ENCODE measurements at places on chromosomes 2 and 18.

DNA sequence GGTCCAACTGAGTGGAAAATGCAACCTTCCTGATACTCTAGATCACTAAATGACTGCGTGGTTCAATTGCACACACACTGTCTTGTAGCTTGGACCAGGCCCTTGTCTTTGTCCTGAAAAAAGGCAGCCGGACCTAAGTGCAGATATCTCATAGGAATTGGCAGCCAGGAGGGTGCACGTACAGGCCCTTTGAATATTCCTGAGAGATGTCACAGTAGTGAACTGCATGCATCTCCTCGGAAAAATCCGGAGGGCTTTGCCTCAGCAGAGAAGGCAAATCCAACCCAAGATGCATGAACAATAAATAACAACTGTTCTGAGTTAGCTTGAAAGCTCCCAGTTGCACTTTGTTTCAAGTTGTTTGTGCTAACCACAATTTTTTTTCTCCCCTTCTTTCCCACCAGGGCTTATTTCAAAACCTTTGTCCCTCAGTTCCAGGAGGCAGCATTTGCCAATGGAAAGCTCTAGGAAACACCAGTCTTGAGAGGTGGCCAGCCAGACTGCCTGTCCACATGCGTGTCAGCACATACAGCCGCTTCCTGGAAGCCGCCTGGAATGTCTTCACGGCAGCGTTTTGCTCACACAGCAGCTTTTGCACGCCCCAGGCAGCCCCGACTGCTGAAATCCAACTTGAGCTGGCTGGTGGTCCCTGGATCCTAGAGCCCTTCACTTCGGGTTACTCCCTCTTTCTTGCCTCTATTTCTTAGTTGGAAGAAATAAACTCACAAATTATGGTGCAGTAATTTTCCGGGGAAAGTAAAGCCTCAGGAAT lies 54.4 kb upstream of the FOSL2 start:
- peaks cover 15% of the 10 kb centered on the region for H3K4me1 ChIP-seq

DNA sequence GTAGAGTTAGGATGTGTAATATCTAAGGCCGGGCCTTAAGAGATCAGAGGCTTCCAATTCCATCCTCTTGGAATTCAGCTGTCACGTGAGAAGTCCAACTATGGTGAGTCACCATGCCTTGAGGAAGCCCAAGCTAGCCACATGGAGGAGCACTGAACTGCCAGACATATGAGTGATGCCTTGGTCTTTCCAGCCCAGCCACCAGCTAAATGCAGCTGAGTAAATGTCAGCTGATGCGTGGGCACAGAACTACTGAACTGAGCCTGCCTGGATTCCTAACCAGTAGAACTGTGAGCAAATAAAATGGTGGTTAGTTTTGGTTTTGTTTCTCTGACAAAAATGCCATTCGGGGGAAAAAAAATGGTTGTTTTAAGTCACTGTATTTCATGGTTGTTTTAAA lies 153.7 kb upstream of the SERTAD2 start:
- no peaks in the 10 kb centered on the region for H3K36me3 ChIP-seq
- H3K27me3 ChIP-seq = no peaks in the 10 kb centered on the region
- peaks cover 31% of the 10 kb centered on the region for H3K4me1 ChIP-seq
- peak; percentile 67 for DNase-seq

DNA sequence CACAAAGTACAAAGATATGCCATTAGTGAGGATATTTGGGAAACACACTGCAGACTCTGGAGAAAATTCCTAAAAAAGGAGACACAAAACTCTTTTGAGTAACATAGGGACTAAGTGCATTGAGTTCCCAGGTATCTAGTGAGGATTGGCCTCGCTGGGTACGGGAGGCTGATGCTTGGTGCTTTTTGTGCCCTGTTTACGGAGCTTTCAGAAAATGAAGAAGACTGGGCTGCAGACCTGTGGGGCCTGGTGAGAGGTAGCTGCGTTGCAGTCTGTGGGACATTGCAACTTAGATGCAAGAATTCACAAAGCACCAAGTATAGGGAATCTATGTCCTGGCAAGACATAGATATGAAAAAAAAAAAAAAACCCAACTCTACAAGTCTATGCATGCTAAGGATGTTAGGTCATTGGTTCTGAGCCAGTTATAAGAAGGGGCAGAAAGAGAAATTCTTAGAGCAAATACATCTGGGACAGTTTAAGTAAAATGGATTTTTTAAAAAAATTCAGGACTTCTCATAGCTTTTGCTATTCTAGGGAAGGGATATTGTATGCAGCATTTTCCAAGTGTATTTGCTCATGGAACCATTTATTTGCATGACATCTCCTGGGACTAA lies 156.0 kb downstream of the SLC4A3 start:
- H3K27me3 ChIP-seq = peaks cover 4% of the 10 kb centered on the region
- no peak overlapping the region for H3K4me3 ChIP-seq
- no peaks in the 10 kb centered on the region for H3K4me1 ChIP-seq

- peak overlapping the region; percentile 92 for H3K4me3 ChIP-seq
- no peaks in the 10 kb centered on the region for H3K27me3 ChIP-seq
- peak overlapping the region; percentile 83 for H3K27ac ChIP-seq
- H3K36me3 ChIP-seq = no peaks in the 10 kb centered on the region
- H3K4me1 ChIP-seq = peaks cover 20% of the 10 kb centered on the region
- no peak for DNase-seq
These were observed 2.0 kb downstream of the ABHD3 start for GRCh38 chr18:21702602-21703001.

DNA sequence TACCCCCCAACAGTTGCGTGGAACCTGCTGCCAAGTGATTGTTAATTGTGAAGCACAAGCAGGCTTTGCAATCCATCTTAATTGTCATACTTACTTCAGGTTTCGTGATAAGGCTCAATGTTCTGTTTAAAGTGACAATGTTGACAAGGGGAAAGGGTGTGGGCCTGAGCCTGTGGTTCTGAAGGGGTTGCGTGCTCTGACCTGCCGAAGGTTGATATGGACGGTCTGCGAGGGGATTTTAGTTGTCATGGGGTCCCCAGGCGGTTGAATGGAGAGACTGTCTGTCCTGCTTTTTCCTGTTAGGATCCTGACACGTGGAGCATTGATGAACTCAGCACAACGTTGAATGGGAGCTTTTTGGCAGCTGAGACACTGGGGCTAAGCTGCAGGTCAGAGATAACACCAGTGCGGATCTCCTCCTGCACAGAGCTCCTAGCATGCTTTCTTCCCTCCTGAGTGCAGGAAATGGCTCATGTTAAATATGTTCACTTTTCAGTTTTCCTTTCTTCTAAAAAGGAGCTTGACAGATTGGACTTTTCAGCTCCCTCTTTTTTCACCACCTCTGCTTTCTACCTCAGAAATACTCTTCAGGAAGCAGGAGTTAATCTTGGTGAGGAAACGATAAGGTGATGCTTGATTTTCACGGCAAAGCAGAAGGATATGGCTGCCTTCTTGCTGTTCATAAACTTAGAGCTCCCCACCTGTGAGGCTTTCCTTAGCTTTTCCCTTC lies 62.9 kb upstream of the ZEB2 start:
- H3K27me3 ChIP-seq = peaks cover 44% of the 10 kb centered on the region
- DNase-seq = no peak
- peak overlapping the region; percentile 53 for H3K4me3 ChIP-seq
- H3K27ac ChIP-seq = no peak overlapping the region

- no peaks in the 10 kb centered on the region for H3K4me1 ChIP-seq
- no peaks in the 10 kb centered on the region for H3K36me3 ChIP-seq
- DNase-seq = no peak
- no peaks in the 10 kb centered on the region for H3K27me3 ChIP-seq
- H3K4me3 ChIP-seq = no peak overlapping the region
- H3K27ac ChIP-seq = no peak overlapping the region
These were observed 242.3 kb upstream of the NOL4 start for GRCh38 chr18:34467058-34467457.

DNA sequence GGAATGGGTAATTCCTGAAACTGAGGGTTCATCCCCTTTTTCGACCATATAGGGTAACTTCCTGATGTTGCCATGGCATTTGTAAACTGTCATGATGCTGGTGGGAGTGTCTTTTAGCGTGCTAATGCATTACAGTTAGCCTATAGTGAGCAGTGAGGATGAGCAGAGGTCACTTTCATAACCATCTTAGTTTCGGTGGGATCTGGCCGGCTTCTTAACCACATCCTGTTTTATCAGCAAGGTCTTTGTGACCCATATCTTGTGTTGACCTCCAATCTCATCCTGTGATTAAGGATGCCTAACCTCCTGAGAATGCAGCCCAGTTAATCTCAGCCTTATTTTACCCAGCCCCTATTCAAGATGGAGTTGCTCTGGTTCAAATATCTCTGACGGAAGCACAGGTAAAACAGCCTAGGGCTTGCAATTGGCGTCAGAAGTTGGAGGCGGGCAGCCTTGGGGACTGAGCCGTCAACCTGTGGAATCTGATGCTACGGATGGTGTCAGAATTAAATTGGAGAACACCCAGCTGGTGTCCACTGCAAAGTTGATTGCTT lies 19.5 kb downstream of the RALBP1 start:
- no peak overlapping the region for H3K27ac ChIP-seq
- H3K4me3 ChIP-seq = peak overlapping the region; percentile 34
- H3K36me3 ChIP-seq = peaks cover 2% of the 10 kb centered on the region
- H3K4me1 ChIP-seq = peaks cover 29% of the 10 kb centered on the region
- DNase-seq = peak; percentile 13
- H3K27me3 ChIP-seq = no peaks in the 10 kb centered on the region

DNA sequence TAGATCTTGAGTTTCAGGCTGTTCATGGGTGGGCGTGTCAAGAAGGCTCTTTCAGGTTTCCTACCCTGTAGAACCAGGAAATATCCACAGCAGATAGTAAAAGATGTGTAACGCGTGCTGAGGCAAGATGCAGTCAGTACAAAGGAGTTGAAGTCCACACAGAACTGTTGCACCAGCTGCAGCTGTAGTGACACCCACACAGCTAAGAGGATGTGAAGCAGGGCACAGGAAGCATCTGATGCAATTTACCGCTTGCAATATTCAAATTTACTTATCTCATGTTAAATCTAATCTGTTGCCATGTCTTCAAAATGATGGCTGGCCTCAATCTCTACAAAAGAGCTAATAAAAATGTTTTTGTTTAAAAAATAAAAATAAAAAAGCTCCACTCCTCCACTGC lies 132.8 kb downstream of the ARHGAP15 start:
- H3K27ac ChIP-seq = peak overlapping the region; percentile 88
- no peaks in the 10 kb centered on the region for H3K27me3 ChIP-seq
- peaks cover 15% of the 10 kb centered on the region for H3K36me3 ChIP-seq
- peak; percentile 56 for DNase-seq

Data from activated T-cell treated with anti-CD3 and anti-CD28 coated beads, Interleukin-2, amount 50 U/mL, for 72 hours (primary cell).